ENCODE measurements at places on chromosomes 1 and 21.

DNA sequence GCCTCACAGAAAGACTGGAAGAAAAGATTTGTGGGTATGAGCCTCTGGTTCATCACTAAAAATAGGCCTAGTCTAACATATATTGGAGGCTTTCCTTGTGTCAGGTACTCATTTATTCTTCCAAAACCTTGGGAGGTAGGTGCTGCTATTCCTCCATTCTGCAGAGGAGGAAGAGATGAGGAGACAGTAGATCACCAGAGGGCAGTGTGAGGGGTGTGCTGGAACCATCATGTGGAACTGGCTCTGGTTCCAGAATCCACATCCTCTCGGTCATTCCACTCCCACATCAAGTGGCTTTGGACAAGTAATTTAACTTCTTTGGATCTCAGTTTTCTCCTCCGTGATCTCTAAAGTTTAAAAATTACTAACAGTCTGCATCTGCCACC, 7.4 kb upstream of the INKA2 start:
- H3K27ac ChIP-seq = no peak overlapping the region
- peaks cover 47% of the 10 kb centered on the region for H3K4me1 ChIP-seq
- H3K27me3 ChIP-seq = peaks cover 37% of the 10 kb centered on the region
- H3K4me3 ChIP-seq = no peak overlapping the region
- H3K36me3 ChIP-seq = no peaks in the 10 kb centered on the region

- no peak for DNase-seq
- H3K4me1 ChIP-seq = no peaks in the 10 kb centered on the region
- H3K27ac ChIP-seq = no peak overlapping the region
- H3K4me3 ChIP-seq = no peak overlapping the region
These were observed 8.9 kb downstream of the EPHA10 start for GRCh38 chr1:37755951-37756560.

GRCh38 chr1:15420853-15421465, 11.3 kb downstream of the EFHD2 start:
- H3K27ac ChIP-seq = no peak overlapping the region
- peaks cover 25% of the 10 kb centered on the region for H3K4me1 ChIP-seq
- DNase-seq = no peak

- peaks cover 59% of the 10 kb centered on the region for H3K4me1 ChIP-seq
These were observed 218.2 kb upstream of the ADGRL2 start for GRCh38 chr1:81582467-81582986.

DNA sequence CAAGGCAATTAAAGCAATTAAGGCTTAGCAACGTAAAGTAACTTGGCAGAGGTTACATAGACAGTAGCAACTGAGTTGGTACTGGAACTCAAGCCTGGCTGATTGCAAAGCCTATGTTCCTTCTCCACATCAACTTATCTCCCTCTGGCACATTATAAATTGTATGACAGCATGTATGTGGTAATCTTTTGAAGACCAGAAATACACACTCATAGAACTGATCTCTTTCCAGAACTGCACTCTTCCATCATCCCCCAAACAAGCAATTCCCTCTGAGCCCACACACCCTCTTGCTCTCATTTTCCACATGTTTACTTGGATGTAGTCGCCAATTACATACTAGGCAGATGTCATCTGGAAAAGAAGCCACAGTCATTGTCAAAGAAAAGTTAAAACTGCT, 502.2 kb downstream of the PLPP3 start:
- no peaks in the 10 kb centered on the region for H3K4me1 ChIP-seq
- no peaks in the 10 kb centered on the region for H3K36me3 ChIP-seq
- no peak overlapping the region for H3K27ac ChIP-seq
- no peaks in the 10 kb centered on the region for H3K27me3 ChIP-seq

- no peak overlapping the region for H3K27ac ChIP-seq
- H3K4me1 ChIP-seq = peaks cover 5% of the 10 kb centered on the region
- H3K27me3 ChIP-seq = no peaks in the 10 kb centered on the region
- H3K4me3 ChIP-seq = no peak overlapping the region
- H3K36me3 ChIP-seq = peaks cover 34% of the 10 kb centered on the region
- no peak for DNase-seq
These were observed 30.1 kb downstream of the STPG1 start for GRCh38 chr1:24383381-24383940.

DNA sequence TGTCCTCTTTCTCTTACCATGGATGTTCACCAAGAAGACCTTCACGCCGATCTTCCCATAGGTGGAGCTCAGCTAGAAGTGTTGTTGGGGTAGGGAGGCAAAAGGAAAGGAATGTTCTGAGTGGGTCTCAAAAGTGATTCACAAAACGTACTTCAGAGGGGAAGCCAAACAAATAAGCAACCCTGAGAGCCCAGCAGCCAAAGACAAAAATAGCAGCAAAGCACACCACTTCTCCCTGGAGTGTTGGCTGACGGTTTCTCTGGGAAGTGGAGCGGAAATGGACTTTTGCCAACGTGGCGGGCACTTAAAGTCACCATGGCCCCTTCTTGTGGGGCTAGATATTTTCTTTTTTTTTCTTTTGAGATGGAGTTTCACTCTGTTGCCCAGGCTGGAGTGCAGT, 23.1 kb downstream of the SLC26A9 start:
- peaks cover 14% of the 10 kb centered on the region for H3K27me3 ChIP-seq
- no peak for DNase-seq
- H3K4me3 ChIP-seq = no peak overlapping the region
- H3K36me3 ChIP-seq = no peaks in the 10 kb centered on the region
- H3K27ac ChIP-seq = peak overlapping the region; percentile 33

- no peaks in the 10 kb centered on the region for H3K4me1 ChIP-seq
- peaks cover 1% of the 10 kb centered on the region for H3K27me3 ChIP-seq
- no peak overlapping the region for H3K27ac ChIP-seq
- no peak overlapping the region for H3K4me3 ChIP-seq
- no peak for DNase-seq
- H3K36me3 ChIP-seq = peaks cover 29% of the 10 kb centered on the region
These were observed 42.3 kb downstream of the CD58 start for GRCh38 chr1:116528329-116529083.

- peak; percentile 27 for DNase-seq
- peak overlapping the region; percentile 83 for H3K27ac ChIP-seq
- peak overlapping the region; percentile 91 for H3K4me3 ChIP-seq
- no peaks in the 10 kb centered on the region for H3K27me3 ChIP-seq
- H3K4me1 ChIP-seq = peaks cover 39% of the 10 kb centered on the region
These were observed 955 bp upstream of the UBE2G2 start for GRCh38 chr21:44802396-44803153.

DNA sequence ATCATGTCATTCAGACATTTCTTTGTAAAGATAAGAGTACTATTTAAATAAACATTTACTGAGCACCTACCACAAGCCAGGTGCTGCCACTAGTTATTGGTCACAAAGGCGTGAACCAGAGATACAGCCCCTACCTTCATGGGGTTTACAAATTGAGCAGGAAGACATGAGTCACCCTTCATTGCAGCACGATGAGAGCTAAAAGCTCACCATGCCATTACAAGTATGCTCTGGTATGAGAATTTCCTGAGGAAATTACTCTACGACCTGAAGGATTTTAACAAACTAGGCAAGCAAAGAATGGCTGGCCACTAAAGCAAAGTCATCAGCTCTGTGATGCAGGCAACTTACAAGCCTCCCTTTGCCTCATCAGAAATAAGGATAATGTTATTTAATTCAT, 346.8 kb downstream of the BRINP2 start:
- H3K4me1 ChIP-seq = no peaks in the 10 kb centered on the region
- no peak overlapping the region for H3K27ac ChIP-seq
- no peak for DNase-seq
- H3K36me3 ChIP-seq = no peaks in the 10 kb centered on the region
